SHP77 treated with DMSO at 0.1 percent for 48 hours (cell line): ENCODE measurements at places on chromosomes 5 and 9.

- peak; percentile 17 for DNase-seq
Measured at GRCh38 chr5:82749461-82749820, 327.8 kb downstream of the TMEM167A start.

DNA sequence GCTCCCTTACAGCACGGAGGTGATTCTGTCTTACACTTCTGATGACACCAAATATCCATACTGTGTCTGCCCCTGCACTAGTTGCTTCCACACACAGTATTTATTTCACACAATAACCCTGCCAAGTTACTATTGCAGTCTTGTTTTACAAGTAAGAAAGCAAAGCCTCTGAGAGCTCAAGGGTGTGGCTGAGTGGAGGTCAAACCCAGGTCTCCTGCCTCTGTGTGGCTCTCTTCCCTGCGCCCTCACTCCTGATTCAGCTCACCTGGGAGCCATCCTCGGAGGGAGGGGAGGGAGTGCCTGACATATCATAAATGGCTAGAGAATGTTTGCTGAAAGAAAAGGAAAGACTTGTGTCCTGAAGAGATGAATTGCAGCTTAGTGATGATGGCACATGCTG lies 41.0 kb downstream of the MVB12B start:
- no peak for DNase-seq

GRCh38 chr9:6901180-6901579 lies 143.4 kb downstream of the KDM4C start:
- no peak for DNase-seq

- no peak for DNase-seq
Measured at GRCh38 chr9:34522091-34522887, 501 bp downstream of the ENHO start.

- peak; percentile 5 for DNase-seq
Measured at GRCh38 chr9:116646661-116647514, 40.2 kb upstream of the TRIM32 start.

DNA sequence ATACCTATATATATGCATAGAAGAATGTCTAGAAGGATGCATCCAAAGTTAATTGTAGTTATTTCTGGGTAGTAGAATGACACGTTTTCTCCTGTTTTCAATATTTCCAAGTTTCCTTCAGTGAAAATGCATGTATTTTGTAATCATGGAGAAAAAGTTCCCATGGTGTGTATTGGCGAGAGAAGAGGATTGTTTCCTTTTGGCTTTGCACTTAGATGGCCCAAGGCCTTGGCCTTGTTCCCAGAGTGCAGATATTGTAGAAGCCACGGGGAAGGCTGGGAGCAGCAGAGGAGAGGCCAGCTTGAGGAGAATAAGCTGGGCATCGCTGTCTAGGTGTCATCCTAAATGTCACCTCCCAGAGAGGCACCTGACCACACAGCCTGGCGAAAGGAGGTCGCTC lies 44.0 kb downstream of the IRF1 start:
- no peak for DNase-seq

GRCh38 chr5:58919833-58920232 lies 337.0 kb downstream of the RAB3C start:
- DNase-seq = no peak

DNA sequence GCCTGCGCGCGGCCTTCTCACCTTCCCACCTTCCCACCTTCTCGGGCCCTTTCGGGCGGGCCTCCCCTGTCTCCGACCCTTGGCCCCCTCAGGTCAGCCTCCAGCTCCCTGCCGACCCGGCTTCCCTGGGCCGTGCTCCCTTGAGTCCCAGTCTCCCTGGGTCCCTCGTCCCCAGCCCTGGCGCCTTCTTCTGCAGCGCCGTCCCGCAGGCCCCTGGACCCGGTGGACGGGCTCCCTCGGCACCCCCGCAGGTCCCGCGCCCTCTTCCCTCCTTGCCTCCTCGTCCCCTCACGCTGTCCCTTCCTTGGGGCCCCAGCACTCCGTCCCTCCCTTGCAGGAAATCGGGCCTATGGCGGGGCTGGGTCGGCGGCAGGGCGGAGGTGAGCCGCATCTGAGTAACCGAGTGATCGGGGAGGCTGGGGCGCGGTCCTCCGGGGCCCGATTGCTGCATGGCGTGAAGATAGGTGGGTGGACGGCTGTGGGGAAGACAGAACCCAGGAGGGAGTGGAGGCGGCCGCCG lies 7.6 kb downstream of the ARPC5L start:
- DNase-seq = no peak

DNA sequence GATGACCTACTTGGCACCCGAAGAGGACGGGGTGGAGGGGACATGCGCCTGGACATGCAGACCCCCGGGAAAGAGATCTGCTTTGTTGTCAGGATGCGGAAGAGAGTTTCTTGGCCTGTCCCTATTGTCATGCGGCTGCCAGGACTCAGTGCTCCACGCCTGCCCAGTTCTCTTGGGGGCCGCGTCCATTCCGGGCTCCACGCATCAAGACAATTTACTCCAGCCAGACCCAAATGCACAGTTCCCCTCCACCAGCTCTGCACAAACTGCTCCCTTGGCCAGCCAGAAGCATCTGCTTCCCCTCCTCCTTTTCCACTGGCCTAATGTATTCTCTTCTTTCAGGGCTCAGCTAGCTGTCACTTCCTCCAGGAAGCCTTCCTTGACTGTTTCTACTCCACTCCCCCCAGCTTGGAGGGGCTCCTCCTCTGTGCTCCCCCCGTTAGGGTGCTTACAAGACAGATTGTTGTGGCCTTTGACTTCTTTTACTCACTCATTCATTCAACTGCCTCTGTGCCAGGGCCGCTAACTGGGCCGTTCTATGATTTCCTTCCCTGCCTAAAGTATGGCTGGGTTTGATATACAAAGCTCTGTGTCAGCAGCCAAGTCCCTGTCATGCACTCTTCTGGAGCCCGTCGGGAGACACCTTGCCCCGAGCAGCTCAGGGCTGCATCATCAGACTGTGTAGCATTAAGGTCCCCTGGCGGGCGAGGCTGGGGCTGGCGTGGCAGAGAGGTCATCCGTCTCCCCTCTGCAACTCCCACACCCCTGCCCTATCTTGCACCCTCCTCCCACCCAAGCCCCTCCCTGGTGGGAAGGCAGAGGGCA lies 6.6 kb downstream of the FIBCD1 start:
- DNase-seq = no peak

- DNase-seq = no peak
Measured at GRCh38 chr9:16625811-16626210, 244.7 kb downstream of the BNC2 start.

GRCh38 chr9:37004424-37004935 lies 29.6 kb downstream of the PAX5 start:
- no peak for DNase-seq

GRCh38 chr9:122940454-122940748 lies 419 bp upstream of the RABGAP1 start:
- no peak for DNase-seq

DNA sequence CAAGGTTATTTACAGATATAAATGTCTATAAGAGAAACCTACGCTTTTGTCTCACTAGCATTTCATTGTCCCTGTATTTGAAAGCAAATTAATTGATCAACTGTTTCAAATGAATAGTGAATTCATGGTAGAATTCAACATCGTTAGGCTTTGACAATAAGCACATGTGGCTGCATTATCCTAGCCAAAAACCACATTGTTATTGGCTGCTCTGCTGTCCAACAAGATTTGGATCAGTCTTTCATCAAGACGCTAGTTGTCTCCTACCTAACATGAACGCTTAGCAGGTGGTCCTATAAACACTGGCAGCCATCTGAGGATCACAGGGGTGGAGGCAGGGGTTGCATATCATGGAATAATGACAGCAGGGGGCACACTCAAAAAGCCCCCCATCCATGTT lies 455.0 kb downstream of the CTNND2 start:
- no peak for DNase-seq

GRCh38 chr5:98193921-98194760 lies 579.3 kb upstream of the RGMB start:
- no peak for DNase-seq

DNA sequence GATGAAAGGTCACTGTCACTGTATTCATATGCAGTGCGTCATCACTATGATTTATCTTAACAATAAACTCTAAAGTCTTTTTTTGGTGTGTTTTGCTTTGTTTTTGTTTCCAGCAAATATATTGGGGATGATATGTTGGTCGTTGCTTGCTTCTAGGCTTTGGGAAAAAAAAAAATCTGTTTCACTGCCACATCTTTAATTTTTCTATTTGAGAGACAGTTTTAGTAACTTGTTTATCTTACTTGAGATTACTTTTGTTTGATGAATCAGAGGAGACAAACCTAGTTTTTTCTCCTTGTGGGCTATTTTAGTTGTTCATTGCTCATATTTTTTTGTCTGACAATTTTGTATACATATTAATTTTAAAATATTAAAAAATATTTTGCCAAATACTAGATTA lies 19.4 kb downstream of the CWC27 start:
- DNase-seq = no peak

- DNase-seq = no peak
Measured at GRCh38 chr5:160377651-160378050, 7.2 kb upstream of the C1QTNF2 start.

DNA sequence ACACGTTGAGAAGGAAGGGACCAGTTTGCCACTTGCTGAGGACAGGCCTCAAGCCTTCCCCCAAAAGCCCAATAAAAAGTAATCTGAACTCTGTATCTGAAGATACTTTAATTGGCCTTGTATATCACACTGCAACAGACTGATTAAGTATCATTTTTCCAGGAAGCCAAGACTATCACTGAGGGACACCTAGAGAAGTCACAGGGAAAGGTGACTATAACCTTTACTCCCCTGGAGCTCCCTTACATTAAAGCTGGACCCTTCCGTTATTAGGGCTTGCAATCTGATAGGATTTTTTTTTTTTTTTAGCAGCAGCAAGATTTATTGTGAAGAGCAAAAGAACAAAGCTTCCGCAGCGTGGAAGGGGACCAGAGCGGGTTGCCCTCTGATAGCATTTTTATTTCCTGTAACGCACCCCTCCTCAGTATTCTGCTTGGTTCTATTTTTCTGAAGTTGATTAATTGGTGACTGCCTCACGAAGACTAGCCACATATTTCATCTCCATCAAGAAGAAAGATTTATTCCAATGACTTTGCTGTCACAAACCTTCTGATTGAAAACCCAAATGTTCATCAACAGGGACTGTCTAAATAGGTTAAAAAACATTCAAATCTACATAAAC lies 2.7 kb downstream of the CDC14B start:
- DNase-seq = no peak

GRCh38 chr9:113425072-113425471 lies 14.5 kb downstream of the C9orf43 start:
- no peak for DNase-seq

GRCh38 chr9:83130541-83130940 lies 67.6 kb upstream of the RASEF start:
- no peak for DNase-seq

DNA sequence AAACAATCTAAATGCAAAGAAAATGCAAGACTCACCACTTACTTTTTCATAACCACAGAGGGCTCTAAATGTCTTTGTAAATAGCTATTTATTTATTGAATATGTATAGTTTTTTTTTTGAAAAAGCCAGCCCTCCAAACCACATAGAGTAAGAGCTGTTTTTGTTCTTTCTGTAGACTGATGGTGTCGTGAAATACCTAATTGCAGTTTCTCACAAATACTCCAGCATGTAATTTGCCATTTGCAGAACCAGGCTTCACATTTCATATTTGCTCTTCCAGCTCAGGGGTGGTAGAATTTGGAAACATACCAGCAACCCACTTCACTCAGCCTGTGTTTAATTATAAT lies 159.8 kb downstream of the TMC1 start:
- no peak for DNase-seq

DNA sequence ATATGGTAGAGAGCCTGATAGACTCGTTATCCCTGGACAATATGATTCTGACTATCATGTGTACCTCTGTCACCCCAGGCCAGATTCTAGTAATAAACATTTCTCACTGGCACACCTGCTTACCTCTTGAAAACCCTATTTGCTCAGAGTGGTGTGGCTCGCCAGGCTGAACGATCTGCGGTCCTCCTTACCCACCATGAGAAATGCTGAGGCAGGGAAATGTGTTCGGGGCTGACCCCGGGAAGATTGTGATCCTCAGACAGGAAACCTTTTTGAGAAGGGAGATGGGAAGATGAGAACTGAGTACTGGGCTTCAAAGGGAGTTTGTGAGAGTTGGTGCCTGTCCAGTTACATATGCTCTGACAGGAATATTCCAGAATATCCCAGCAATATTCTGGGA lies 10.7 kb upstream of the PRXL2C start:
- DNase-seq = no peak

DNA sequence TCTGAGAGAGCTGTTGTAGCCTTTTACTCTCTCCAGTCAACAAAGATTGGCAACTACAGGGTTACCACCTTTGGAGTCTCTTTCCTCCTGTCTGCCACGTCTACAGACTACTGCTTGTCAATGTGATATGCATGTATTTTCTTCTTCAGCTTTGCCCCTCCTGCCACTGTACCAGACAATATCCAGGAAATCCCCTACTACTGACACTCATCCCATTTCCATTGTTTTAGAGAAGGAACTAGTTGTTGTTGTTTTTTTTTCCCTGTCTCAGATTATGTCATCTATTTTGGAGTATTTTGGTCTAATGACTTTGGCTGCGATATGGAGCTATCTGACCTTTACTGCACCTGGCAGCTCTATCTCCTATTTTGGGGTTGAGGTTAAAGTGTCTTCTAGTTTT lies 50.1 kb upstream of the MACIR start:
- no peak for DNase-seq

GRCh38 chr5:999032-999501 lies 9.5 kb upstream of the NKD2 start:
- DNase-seq = no peak

GRCh38 chr5:156764176-156764971 lies 85.7 kb upstream of the PPP1R2B start:
- no peak for DNase-seq

DNA sequence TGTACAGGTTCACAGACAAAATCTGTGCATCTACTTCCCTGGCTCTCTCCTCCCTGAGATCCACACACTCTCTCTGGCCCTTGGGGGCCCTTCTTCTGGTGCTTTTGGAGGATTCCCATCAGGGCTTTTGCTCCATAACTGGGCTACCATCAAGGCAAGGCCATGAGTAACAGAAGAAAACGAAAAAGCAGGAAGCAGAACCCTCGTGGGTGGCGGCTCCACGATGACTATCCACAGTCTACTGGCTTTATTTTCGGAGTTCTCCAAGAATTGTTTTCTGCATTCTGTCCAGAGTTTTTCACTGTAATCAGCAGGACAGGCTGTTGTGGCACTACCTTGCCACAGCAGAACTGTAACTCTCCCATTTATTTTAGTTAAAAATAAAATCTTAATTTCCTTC lies 19.9 kb downstream of the PNPLA7 start:
- no peak for DNase-seq

- no peak for DNase-seq
Measured at GRCh38 chr9:133124123-133124906, 3.3 kb upstream of the RALGDS start.

GRCh38 chr5:100469767-100470166 lies 65.4 kb upstream of the FAM174A start:
- no peak for DNase-seq
